Left lung (tissue), 14 donors: ENCODE measurements at places on chromosomes 5 and 9. TPM values are rescaled to one million over a fixed set of nuclear protein-coding genes. Genes with fewer than 3 reads are reported as not detected.

DNA sequence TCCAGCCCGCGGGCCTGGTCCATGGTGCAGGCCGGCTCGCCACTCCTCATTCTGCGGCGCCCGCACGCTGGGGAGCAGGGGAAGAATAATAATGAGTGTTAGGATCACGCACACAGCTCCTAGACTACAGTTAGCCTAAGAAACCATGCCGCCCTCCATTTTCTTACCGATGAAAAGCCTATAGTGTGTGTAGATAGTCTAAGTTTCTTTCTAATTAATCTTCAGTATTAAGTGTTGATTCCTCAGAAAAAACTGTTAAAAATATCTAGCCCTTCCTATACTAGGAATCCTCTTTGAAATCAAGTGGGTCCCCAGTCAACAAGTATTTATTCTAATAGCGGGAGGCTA, 9.3 kb downstream of the ZBED3 start:
- DNase-seq, result no peak

- no peak for DNase-seq
Measured at GRCh38 chr5:140202078-140202477, 27.1 kb downstream of the CYSTM1 start.

DNA sequence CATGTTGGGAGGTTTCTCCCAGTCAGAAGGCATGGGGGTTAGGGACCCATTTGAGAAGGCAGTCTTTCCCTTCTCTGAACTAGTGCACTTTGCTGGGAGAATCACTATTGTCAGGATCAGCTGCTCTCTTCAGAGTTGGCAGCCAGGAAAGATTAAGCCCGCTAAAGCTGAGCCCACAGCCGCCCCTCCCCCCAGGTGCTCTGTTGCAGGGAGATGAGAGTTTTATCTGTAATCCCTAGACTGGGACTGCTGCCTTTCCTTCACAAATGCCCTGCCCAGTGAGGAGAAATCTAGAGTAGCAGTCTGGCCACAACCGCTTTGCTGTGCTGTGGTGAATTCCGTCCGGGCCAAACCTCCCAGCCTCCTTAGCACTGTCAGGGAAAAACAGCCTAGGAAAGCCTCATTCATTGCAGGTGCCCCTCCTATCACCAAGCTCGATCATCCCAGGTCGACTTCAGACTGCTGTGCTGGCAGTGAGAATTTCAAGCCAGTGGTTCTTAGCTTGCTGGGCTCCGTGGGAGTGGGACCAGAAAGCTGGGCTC, 69.8 kb downstream of the CNTLN start:
- peak; percentile 30 for DNase-seq

DNA sequence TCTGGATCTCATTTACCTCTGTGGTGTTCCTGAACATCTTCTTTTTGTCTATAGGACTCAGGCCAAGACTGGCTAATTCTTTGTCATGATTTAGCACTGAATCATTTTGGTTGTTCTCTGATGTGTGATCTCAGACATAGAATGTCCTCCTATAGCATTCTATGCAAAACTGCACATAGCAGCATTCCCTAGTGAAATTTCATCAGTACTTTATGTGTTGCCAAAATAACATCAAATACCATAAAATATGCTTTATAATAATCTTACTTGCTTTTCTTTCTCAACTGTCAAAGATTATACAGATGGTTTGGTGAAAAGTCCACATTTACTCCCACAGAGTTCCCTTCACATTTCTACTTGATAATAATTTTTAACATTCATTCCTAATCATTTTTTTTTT, 115.7 kb upstream of the MPDZ start:
- DNase-seq, result no peak

Gene GRIN3A
- not detected for total RNA-seq

GRCh38 chr9:104856413-104856941, 71.5 kb downstream of the ABCA1 start:
- no peak for DNase-seq

GRCh38 chr9:131253891-131254491, 22.3 kb downstream of the FAM78A start:
- DNase-seq, result peak; percentile 71

- DNase-seq, result no peak
Measured at GRCh38 chr5:54090495-54091120, 219.8 kb downstream of the ARL15 start.

DNA sequence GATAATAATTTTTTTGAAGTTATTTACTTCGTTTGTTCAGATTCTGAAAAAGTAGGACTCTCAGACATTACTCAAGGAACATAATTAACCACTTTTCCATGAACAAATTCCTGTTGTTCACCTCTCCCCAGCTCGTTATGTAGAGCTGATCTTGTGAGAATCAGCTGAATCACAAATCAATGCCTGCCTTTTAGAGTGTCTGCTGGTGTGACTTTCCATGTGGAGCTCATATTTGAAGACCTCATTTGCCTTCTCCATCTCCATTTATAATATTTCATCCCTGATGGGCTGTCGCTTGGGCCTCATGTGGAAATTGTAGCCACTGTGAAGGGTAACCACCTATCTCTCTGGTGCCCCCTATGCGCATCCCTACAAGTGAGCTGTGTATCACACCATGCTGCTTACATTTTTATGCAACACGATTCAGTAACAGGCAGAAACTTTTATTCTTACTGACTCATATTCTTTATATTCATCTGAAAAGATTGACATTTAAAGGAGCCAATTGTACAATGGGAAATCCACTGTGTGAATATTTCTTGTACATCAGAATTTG, 111.3 kb downstream of the STK32A start:
- DNase-seq, result no peak

GRCh38 chr9:110270211-110270995, 14.1 kb upstream of the TXN start:
- no peak for DNase-seq

DNA sequence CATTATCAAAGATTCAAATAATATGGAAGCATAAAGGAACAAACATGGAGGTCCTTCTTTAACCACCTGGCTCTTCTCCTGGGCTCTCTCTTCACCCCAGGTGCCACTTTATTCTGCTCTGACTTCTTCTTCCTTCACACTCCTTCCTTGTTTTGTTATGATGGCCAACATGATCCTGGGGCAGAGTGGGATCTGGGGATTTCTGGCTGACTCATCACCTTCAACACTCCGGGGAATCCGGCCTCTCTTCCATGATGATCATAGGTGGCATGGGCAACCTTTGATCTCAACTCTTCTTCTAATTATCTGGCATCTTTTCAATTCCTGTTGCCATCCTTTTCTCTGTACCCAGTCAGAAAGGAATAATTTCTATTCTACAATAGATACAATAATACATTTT, 62.1 kb upstream of the TRPC7 start:
- no peak for DNase-seq

DNA sequence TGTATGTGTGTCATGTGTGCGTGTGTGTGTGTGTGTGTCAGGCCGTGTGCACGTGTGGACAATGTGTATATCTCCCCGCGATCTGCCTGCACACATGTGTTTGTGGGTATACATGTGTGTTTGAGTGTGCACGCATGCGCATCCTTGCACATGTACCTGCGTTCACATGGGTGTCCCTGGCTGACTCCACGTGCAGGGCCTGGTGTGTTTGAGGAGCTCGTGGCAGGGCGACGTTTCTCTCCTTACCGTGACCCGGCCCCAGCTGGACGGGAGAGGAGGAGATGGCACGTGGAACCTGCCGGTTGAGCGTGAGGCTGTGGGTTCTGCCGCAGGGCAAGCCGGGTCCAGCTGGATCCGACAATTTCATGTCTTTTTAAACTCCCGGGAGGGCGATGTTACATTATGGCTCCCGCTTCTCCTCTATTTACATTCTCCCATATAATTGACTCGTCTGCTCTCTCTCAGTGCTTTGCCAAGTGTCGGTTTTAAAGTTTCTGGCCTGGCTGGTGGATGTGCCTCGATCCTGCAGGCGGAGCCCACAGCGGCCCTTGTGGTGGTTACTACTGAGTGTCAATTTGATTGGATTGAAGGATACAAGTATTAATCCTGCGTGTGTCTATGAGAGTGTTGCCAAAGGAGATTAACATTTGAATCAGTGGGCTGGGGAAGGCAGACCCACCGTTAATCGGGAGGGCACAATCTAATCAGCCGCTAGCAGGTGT, 5.9 kb downstream of the COL5A1 start:
- no peak for DNase-seq

- DNase-seq, result no peak
Measured at GRCh38 chr9:81748091-81748490, 58.7 kb upstream of the TLE1 start.

Gene LPAR1
- 23.3 TPM for total RNA-seq

Gene PCDHB9
- 1.3 TPM for total RNA-seq

Gene IL13
- not detected for total RNA-seq

Gene MAMDC2
- 23.6 TPM for total RNA-seq

- DNase-seq, result no peak
Measured at GRCh38 chr9:104885818-104886709, 41.9 kb downstream of the ABCA1 start.

Gene SAXO1
- total RNA-seq, result not detected

GRCh38 chr9:110050925-110051355, 157.0 kb downstream of the C9orf152 start:
- DNase-seq, result no peak

DNA sequence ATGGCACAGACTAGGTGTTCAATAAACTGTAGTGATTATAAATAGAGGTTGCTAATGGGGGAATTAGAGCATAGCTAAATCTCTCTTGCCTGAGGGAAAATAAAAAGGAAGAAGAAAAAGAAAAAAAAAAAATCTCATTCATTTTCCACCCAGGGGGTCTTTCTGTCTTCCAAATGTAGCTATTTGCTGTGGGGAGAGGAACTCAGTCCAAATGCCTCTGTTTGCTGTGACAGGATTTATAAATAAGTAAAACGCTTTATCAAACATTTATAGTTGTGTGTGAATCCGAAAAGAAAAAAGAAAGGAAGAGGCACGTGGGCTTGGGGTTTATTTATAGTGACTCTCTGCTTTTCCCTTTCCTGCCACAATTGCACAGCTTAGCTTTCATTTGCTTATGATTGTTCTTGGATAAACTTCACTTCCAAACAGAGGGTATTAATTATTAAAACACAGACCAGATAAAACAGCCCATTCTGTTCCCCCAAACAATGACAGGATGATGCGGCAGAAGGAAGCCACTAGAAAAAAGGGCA, 245.7 kb downstream of the ASTN2 start:
- no peak for DNase-seq

GRCh38 chr9:80407220-80407619, 835.5 kb downstream of the TLE4 start:
- DNase-seq, result no peak

GRCh38 chr9:104750185-104750767, 2.8 kb downstream of the NIPSNAP3A start:
- no peak for DNase-seq

- no peak for DNase-seq
Measured at GRCh38 chr5:151949701-151950308, 25.2 kb upstream of the GLRA1 start.

- DNase-seq, result peak; percentile 69
Measured at GRCh38 chr9:114098021-114098935, 814 bp downstream of the KIF12 start.

- peak; percentile 44 for DNase-seq
Measured at GRCh38 chr9:99451112-99451606, 229.1 kb downstream of the SEC61B start.

GRCh38 chr5:175579742-175580432, 78.0 kb upstream of the HRH2 start:
- no peak for DNase-seq

Gene SLC36A3
- not detected for total RNA-seq

DNA sequence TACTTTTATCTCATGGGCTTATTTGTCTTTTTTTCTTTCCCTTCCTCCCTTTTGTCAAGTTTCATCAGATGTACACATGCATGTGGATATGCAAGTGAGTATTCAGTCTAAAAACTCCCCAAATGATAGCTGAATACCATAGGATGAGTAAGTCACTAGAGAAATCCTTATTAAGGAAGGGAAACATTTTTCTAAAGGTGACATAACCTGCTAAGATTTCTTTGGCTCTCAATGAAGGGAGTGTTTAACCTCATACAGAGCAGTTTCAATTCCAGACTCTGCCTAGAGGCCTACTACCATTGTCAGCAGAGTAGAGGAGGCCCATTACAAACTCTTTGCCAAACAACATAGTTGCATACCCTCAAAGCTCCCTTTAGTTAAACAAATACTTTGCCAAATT, 192.4 kb downstream of the ARHGEF28 start:
- DNase-seq, result no peak
